ENCODE measurements at places on chromosomes 7 and 10. TPM values are rescaled to one million over a fixed set of nuclear protein-coding genes. Genes with fewer than 3 reads are reported as not detected.

Gene AGAP3
- total RNA-seq, result 178 TPM

Gene SPDYE9
- total RNA-seq, result not detected

DNA sequence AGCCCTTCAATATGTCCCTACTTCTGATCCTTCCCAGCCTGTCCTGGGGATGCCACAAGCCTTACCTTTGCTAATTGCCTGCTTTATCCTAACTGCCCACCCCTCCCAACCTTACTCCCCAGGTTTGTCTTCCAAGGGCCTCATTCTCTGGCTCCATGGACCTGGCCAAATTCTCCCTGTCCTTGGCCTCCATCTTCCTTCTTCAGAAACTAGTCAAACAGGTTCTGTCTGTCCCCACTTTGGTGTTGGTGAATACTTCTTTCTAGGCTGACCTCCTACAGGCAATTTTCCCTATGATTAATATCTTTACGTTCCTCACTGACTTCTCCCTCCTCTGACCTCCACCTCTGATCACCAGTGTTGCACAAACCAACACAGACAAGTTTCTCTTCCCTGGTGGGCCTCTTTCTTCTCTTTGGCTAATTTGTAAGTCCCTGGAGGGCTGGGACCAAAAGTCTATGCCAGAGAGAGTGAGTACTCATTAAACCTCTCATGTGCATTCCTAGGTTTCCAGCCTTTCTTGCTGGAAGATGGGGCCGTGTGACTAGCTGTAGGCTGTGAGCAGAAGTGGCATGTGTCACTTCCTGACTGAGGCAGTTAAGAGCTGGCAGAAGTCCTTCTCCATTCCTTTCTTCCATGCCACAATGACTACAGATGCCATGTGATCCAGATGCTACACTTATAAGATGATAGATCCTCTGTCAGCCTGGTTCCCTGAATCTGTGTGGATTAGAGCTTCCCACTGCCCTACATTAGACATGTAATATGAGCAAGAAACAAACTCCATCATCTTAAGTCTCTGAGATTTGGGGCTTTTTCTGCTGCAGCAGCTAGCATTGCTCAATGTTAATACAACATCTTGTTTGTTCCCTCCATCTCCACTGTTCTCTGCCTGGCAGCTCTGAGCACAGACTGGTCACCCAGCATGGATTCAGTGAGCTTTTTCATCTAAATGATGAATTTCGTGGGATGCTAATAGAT is 382.7 kb downstream of the RPS24 start:
- peaks cover 10% of the 10 kb centered on the region for H3K27me3 ChIP-seq
- no peak overlapping the region for H3K27ac ChIP-seq

GRCh38 chr10:74234569-74234968 is 83.5 kb downstream of the ADK start:
- H3K27ac ChIP-seq, result no peak overlapping the region
- peaks cover 4% of the 10 kb centered on the region for H3K36me3 ChIP-seq
- H3K27me3 ChIP-seq, result no peaks in the 10 kb centered on the region
- DNase-seq, result no peak
- peaks cover 14% of the 10 kb centered on the region for H3K4me1 ChIP-seq
